ENCODE measurements at places on chromosomes 3 and 15. TPM values are rescaled to one million over a fixed set of nuclear protein-coding genes. Genes with fewer than 3 reads are reported as not detected.

The SLC22A13 gene
- polyA plus RNA-seq = 0.08 TPM

The FES gene
- 25.7 TPM for polyA plus RNA-seq

The ADAMTS7 gene
- polyA plus RNA-seq = 3.3 TPM

The C3orf49 gene
- polyA plus RNA-seq = not detected
